Activated T-helper 17 cell treated with anti-CD3 and anti-CD28 coated beads, Interleukin-2, amount 50 U/mL, for 72 hours (primary cell): ENCODE measurements at places on chromosomes 1 and 21.

DNA sequence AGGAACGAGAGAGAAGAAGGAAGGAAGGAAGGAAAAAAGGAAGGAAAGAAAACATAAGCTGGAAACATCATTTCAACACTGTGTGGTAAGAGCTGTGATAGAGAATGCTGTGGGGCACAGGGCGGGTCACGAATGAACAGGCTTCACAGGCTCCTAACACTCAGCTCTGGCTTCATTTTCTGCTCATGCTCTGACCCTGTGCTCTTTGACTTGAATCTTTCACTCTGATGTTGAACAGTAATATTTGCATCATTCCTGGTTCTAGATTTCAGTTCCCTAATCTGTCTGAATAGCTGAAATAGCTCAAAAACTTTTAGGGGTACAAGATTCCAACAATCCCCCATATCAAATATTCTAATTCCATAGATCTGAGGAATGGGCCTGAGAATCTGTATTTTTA, 207.3 kb downstream of the LHX8 start:
- no peaks in the 10 kb centered on the region for H3K27me3 ChIP-seq
- H3K4me1 ChIP-seq: no peaks in the 10 kb centered on the region
- ATAC-seq: no peak
- H3K27ac ChIP-seq: no peak overlapping the region
- H3K36me3 ChIP-seq: no peaks in the 10 kb centered on the region

- H3K4me3 ChIP-seq: peak overlapping the region; percentile 62
- peaks cover 95% of the 10 kb centered on the region for H3K36me3 ChIP-seq
- no peaks in the 10 kb centered on the region for H3K27me3 ChIP-seq
- peak overlapping the region; percentile 55 for H3K27ac ChIP-seq
Observed at GRCh38 chr1:12383786-12384185, 154.0 kb downstream of the VPS13D start.

- no peak overlapping the region for H3K27ac ChIP-seq
- no peaks in the 10 kb centered on the region for H3K36me3 ChIP-seq
- H3K4me1 ChIP-seq: peaks cover 10% of the 10 kb centered on the region
- no peak overlapping the region for H3K4me3 ChIP-seq
- H3K27me3 ChIP-seq: no peaks in the 10 kb centered on the region
Observed at GRCh38 chr1:234994436-234995295, 134.0 kb downstream of the TOMM20 start.

DNA sequence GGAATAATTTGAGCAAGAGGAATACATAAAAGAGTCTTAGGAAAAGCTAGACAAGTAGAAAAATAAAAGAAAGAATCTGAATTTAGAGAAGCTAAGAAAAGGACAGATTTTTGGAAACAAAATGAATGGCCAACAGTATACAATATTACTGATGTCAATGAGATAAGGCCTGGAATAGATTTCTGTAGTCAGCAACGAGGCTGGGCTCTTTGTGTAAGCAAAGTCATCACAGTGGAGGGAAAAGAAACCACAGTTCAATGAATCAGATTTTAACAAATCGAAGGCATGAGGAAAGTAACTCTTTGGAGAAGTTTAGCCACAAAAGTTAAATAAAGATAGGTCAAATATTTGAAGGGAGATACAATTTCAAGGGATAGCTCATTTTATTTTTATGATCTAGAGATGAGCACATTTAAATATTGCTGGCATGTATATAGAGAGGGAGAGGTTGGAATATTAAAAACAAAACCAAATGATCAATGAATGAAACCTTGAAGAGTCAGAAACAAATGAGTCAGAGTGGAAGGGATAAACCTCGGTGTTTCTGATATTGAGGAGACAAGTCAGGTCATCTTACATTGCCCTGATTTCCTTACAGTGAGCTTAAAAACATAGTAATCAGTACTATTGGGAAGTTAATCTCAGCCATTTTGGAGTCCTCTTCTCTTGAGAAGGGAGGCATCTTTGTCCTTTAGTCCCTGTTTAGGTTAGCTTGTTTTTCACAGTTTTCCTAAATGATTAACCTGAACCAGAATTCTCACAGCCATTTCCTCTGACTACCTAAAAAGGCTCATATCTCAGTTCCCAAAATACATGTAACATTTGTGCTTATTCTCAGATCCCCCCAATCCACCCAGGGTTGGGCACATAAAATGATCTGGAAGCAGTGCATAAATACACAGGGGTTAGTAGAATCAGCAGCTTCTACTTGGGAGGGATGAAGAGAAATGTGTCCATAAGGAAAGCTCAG, 620.0 kb upstream of the B3GALT2 start:
- H3K27ac ChIP-seq: peak overlapping the region; percentile 68
- H3K36me3 ChIP-seq: no peaks in the 10 kb centered on the region
- no peaks in the 10 kb centered on the region for H3K27me3 ChIP-seq
- peak overlapping the region; percentile 2 for H3K4me3 ChIP-seq
- peak; percentile 96 for ATAC-seq

DNA sequence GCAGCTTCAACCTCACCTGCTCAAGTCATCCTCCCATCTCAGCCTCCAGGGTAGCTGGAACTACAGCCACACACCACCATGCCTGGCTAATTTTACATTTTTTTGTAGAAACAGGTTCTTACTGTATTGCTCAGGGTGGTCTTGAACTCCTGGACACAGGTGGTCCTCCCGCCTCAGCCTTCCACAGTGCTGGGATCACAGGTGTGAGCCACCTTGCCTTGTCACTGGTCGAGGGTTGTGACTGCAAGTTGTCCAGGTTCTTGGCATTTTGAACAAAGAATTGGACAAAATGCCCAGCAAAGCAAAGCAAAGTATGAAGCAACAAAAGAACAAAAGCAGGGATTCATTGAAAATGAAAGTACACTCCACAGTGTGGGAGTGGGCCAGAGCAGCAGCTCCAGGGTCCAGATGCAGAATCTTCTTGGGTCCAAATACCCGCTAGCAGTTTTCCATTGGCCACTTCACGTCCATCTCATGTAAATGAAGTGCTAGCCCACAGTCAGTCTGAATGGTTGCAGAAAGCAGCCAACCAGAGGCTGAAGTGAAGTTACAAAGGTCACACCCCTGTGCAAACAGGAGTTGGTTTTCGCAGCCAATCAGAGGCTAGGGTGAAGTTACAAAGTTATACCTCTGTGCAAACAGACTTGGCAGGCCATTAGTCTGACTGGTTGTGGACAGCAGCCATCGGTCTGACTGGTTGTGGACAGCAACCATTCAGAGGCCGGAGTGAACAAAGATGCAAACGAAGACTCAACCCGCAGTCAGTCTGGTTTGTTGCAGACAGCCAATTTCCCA, 109.5 kb upstream of the KIF26B start:
- no peaks in the 10 kb centered on the region for H3K36me3 ChIP-seq
- H3K27me3 ChIP-seq: no peaks in the 10 kb centered on the region
- H3K4me3 ChIP-seq: no peak overlapping the region
- H3K27ac ChIP-seq: no peak overlapping the region
- no peaks in the 10 kb centered on the region for H3K4me1 ChIP-seq

- H3K36me3 ChIP-seq: no peaks in the 10 kb centered on the region
- no peak overlapping the region for H3K27ac ChIP-seq
- peaks cover 34% of the 10 kb centered on the region for H3K27me3 ChIP-seq
- H3K4me1 ChIP-seq: peaks cover 6% of the 10 kb centered on the region
Observed at GRCh38 chr1:156627313-156627880, 8.2 kb downstream of the HAPLN2 start.
